ENCODE measurements at places on chromosomes 16 and 17.

GRCh38 chr16:17302620-17303019, 168.1 kb downstream of the XYLT1 start:
- no peak for DNase-seq

- no peak for DNase-seq
Observed at GRCh38 chr17:68458260-68459036, 1.2 kb upstream of the WIPI1 start.

GRCh38 chr16:90048737-90049330, 28.3 kb downstream of the PRDM7 start:
- DNase-seq: no peak

GRCh38 chr16:88763502-88764053, 21.4 kb downstream of the PIEZO1 start:
- no peak for DNase-seq

GRCh38 chr16:28291651-28292626, at the start of gene SBK1:
Gene SBK1, plus strand, starts transcription at chr16:28292525. Its CDS starts 24,867 bp downstream, at chr16:28317392.
- DNase-seq: peak; percentile 83

- no peak for DNase-seq
Observed at GRCh38 chr17:82881324-82881823, 41.6 kb upstream of the ZNF750 start.

DNA sequence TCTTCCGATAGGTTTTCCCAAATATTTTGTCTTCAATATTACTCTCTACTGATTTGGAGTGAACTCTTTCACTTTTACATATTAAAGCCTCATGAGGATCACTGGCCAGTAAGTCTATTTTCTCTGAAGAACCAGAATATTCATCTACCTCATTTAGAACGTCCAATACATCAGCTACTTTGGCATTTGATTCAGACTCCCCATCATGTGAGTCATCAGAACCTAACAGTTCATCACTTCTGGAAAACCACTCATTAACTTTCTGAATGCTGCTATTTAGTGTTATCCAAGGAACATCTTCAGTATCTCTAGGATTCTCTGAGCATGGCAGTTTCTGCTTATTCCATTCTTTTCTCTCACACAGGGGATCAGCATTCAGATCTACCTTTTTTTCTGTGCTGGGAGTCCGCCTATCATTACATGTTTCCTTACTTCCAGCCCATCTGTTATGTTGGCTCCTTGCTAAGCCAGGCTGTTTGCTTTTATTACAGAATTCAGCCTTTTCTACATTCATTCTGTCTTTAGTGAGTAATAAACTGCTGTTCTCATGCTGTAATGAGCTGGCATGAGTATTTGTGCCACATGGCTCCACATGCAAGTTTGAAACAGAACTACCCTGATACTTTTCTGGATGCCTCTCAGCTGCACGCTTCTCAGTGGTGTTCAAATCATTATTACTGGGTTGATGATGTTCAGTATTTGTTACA, 30.9 kb downstream of the BRCA1 start:
- DNase-seq: no peak

DNA sequence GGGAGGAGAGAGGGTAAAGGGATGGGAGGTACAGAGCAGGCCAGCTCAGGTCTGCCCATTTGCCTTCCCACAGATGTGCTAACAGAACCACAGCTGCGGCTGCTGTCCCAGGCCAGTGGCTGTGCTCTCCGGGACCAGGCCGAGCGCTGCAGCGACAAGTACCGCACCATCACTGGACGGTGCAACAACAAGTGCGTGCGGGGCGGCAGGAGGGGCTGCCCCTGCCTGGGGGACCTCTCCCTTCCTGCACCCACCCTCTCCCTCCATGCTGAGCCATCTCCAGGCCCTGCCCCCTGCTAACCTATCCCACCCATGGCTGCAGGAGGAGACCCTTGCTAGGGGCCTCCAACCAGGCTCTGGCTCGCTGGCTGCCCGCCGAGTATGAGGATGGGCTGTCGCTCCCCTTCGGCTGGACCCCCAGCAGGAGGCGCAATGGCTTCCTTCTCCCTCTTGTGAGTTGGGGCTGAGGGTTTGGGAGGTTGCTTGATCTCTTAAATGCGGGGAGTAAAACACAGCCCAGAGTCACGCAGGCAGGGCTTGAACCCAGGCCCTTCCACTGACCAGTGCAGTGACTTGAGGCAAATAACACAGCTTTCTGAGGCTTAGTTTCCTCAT, 1.2 kb downstream of the EPX start:
- DNase-seq: no peak

- no peak for DNase-seq
Observed at GRCh38 chr16:57786632-57787518, 15.4 kb downstream of the KIFC3 start.

- no peak for DNase-seq
Observed at GRCh38 chr16:54897930-54898329, 32.7 kb upstream of the IRX5 start.

DNA sequence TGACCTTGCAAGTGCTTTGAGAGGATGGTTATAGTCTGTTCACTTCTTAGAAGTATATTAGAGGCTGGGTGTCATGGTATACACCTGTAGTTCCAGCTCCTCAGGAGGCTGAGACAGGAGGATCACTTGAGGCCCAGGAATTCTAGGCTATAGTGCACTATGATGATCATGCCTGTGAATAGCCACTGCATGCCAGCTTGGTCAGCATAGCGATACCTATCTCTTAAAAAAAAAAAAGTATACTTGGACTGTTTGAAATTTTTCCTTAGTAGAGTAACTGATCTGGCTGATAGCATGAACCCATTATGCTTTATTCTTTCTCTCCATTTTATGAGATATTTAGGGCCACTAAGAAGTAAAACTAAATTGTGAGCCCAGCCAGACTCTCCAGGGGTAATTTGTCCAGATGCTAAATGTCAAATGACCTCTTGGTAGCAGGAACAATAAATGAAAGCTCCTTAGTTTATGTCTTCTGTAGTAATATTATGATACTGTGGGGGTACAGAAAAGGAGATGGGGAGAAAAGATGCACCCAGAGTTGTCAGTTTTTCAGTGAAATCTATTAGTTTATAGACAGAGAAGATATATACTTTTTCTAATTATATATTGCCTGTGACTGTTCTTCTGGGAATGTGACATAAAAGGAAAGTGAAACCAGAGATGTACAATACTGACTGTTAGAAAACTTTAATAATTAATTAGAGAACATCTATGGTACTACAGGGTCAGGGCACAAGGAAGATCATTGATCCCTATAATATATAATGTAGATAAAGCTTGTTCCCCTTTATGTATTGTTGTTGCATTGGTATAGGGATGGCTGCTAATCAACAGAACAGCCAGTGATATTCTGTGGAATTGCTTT, 335.3 kb upstream of the TBX2 start:
- DNase-seq: no peak

GRCh38 chr17:64736804-64737492, 74.8 kb upstream of the SMURF2 start:
- DNase-seq: peak; percentile 53

- peak; percentile 56 for DNase-seq
Observed at GRCh38 chr16:79286646-79287423, 313.7 kb downstream of the MAF start.

GRCh38 chr16:68892898-68893297, 49.6 kb downstream of the TANGO6 start:
- no peak for DNase-seq

- peak; percentile 71 for DNase-seq
Observed at GRCh38 chr16:67883872-67884261, 818 bp upstream of the NRN1L start.

- no peak for DNase-seq
Observed at GRCh38 chr16:55662644-55663031, 6.8 kb downstream of the SLC6A2 start.

DNA sequence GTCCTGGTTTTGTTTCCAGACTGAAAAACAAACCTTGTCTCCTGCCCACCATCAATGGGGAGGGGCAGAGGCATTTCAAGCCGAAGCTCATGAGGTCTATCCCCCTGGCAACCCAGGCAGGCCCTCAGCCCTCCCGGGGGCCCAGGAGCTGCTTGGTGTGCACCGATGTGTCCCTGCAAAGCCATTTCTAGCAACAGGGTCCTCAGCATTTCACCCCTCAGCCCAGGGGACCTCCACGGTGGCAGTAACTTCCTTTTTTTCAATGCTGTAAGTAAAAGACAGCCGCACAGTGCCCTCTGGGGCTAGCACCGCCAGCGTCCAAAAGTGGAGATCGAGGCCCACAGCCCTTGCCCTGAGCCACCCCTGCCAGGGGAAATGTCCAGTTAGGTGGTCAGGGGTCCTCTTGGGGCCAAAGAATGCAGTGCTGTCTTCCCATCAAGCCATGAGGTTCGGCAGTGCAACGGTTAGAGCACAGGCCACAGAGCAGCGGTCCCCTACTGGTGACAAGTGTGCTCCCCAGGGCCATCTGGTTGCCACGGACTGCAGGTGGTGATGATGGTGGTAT, 79.9 kb downstream of the LITAF start:
- DNase-seq: no peak

- DNase-seq: no peak
Observed at GRCh38 chr17:29363716-29364115, 26.4 kb upstream of the TAOK1 start.

GRCh38 chr17:43660816-43661493, 767 bp downstream of the MEOX1 start:
- DNase-seq: peak; percentile 4

DNA sequence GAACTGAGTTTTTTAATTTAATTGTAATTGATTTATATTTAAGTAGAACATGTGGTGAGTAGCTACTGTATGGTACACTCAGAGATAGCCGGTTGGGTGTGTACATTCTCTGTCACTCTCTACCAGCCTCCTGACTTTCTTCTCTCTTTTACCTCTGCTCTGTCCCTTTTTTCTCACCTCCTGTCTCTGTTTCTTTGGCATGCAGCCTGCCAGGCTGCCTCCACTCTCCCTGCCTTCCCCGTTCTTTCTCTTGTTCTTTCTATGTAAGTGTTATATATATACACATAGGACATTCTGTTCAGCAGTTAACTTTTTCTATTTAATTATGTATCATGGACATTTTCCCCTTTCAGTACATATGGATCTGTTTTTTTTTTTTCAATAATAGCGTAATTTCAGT, 50.8 kb downstream of the MRTFB start:
- DNase-seq: no peak

DNA sequence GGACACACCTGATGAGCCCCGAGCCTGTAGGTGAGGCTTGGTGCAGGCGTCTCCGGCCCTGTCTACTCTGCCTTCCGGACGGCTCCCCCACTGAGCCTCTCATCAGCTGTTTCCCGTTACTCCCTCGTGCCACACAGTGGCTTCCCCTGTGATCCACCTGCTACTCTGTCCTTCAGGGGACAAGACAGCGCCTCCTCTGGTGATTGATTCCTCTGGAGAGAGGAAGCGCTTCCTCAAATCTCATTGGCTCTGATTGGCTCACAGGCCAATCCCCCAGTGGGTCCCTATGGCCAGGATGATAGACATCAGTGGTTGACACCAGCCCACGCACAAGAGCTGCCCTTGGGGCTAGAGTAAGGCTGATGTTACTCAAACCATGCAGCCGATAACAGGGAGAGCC, 24.0 kb downstream of the RNF213 start:
- no peak for DNase-seq

Measured in CD4-positive, alpha-beta T cell (primary cell).